Stomach (tissue), 19 donors: ENCODE measurements at places on chromosomes 12 and 14. TPM values are rescaled to one million over a fixed set of nuclear protein-coding genes. Genes with fewer than 3 reads are reported as not detected.

DNA sequence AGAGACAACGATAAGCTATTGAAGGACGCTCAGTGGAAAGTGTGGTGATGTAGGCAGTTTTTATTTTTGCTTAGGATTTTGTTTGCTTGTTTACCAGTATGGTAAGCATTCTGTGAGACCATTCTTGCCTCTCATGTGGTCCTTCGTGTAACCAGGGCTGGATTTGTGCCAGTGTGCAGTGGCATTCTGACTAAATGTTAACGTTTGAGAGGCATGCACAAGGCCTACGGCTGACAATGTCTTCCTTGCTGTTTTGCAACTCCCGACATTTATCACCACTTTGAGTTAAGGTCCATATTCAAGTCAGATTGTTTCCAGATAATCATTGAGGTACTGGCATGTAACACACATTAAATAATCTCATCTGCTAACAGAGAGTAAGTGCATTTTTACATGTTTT lies 102.3 kb upstream of the BCAT1 start:
- no peaks in the 10 kb centered on the region for H3K4me1 ChIP-seq
- no peaks in the 10 kb centered on the region for H3K27me3 ChIP-seq
- H3K27ac ChIP-seq, result peak overlapping the region; percentile 64
- DNase-seq, result no peak
- no peaks in the 10 kb centered on the region for H3K36me3 ChIP-seq

The LRR1 gene
- 1.7 TPM for total RNA-seq

DNA sequence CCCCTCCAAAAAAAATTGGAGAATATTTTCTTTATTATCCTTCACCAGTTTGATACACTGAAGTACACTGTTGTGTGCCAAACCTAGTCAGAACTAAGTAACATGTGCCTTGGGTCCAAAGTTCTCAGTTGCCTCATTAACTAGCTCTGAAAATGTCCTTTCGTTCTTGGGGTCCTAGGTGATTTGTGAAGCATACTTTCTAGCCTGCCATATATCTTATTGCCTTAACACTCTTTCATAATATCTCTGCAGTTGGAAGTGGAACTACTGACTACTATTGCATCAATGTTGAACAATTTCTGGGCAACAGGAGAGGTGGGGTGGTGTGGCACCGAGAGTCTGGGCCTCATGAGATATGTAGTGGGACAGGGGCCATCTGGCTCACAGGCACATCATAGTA lies 592.9 kb upstream of the FBXO33 start:
- H3K36me3 ChIP-seq, result no peaks in the 10 kb centered on the region
- H3K4me1 ChIP-seq, result no peaks in the 10 kb centered on the region
- H3K27me3 ChIP-seq, result no peaks in the 10 kb centered on the region

- no peak for DNase-seq
- H3K4me3 ChIP-seq, result no peak overlapping the region
- H3K27me3 ChIP-seq, result no peaks in the 10 kb centered on the region
- no peaks in the 10 kb centered on the region for H3K36me3 ChIP-seq
- H3K27ac ChIP-seq, result no peak overlapping the region
These were observed 79.3 kb downstream of the PPP2R5C start for GRCh38 chr14:101840649-101841369.

GRCh38 chr12:113276306-113276705 lies 55.0 kb downstream of the TPCN1 start:
- H3K27ac ChIP-seq, result no peak overlapping the region
- no peaks in the 10 kb centered on the region for H3K27me3 ChIP-seq
- no peak for DNase-seq

DNA sequence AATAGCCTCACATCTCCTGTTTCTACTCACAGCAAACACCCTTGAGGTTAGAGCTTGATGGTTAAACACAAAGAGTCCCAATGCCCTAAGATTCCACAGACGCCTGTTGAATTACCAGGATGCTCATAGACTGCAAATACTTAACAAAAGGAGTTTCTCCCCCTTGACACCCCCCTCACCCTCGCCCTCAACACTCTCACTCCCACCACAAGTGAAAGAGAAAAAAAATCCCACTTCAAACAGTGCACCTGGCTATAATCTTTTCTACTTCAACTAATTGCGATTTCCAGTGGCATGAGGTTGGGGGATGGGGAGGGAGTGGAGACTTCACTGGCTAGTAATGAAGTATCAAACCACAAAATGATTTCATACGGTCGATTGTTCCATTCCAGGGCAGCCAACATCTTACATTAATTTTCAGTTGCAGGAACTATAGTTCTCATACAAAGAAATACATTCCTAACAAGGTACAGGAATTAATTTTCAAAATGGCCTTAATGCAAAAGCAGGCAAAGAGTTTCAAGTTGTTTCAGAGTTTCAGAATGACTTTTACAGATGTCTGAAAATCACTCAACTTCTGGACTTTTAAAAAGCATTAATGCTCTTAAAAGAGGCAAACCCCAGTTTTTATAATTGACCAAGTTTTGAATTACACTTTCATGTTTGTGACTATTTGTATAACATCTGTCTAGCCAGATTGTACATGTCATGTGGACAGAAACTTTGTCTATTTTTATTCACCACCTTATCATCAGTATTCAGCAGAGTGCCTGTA lies 390.7 kb downstream of the C12orf75 start:
- DNase-seq, result no peak
- no peak overlapping the region for H3K27ac ChIP-seq
- H3K27me3 ChIP-seq, result no peaks in the 10 kb centered on the region
- H3K4me3 ChIP-seq, result no peak overlapping the region
- H3K4me1 ChIP-seq, result no peaks in the 10 kb centered on the region

The ADAMTS20 gene
- not detected for total RNA-seq

The FZD10 gene
- 0.92 TPM for total RNA-seq

DNA sequence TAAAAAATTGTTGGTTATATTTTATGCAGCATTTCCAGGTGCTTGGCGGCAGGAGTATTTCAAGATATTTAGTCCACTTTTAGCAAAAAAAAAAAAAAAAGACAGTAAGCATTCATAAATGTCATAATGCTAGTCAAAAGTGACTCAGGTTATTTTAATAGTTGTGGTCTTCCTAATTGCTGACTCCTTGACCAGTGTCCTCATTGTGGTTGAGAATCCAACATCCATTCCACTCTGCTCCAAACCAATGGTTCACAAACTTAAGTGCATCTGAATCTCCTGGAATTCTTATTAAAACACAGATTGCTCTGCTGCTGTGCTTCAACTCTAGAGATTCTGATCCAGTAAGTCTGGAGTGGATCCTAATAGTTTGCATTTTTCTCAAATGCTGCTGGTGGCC lies 71.4 kb downstream of the AKAP6 start:
- H3K4me1 ChIP-seq, result peaks cover 8% of the 10 kb centered on the region
- H3K27me3 ChIP-seq, result no peaks in the 10 kb centered on the region
- H3K36me3 ChIP-seq, result no peaks in the 10 kb centered on the region
- no peak overlapping the region for H3K4me3 ChIP-seq

DNA sequence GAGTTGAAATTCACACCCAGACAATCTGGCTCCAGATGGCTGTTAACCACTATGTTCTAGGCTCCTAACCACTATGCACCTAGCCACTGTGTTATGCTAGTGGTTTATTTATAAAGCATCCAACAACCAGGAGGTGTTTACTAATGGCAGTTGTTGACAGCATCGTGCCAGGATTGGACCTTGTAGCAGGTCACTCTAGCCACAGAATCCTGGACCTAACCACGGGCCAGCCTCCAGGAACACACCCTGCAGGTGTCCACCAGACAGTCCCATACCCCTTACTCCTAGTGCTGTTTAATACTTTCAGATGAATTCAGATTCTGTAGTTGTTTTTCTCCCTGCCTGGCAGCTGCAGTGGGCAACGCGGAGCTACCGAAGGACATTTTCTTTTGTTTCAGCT lies 109.4 kb upstream of the MYL2 start:
- H3K4me3 ChIP-seq, result no peak overlapping the region
- peaks cover 17% of the 10 kb centered on the region for H3K4me1 ChIP-seq
- peaks cover 96% of the 10 kb centered on the region for H3K27me3 ChIP-seq
- H3K27ac ChIP-seq, result no peak overlapping the region

The PLEKHG7 gene
- total RNA-seq, result 0.92 TPM

The RITA1 gene
- 5.0 TPM for total RNA-seq

DNA sequence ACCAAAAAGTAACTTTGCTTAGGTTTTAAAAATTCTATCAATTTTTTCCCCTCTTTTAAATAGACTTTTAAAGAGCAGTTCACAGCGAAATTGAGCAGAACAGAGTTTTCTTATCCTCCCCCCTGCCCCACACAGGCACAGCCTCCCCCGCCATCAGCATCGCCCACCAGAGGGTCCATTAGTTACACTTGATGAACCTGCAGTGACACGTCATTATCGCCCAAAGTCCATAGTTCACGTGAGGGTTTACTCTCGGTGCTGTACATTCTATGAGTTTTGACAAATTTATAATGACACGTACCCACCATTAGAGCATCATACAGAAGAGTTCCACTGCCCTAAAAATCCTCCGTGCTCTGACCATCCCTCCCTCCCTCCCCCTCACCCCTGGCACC lies 58.4 kb downstream of the FZD10 start:
- DNase-seq, result no peak
- no peaks in the 10 kb centered on the region for H3K4me1 ChIP-seq
- no peaks in the 10 kb centered on the region for H3K36me3 ChIP-seq
- H3K4me3 ChIP-seq, result no peak overlapping the region
- H3K27me3 ChIP-seq, result no peaks in the 10 kb centered on the region
